ENCODE measurements at places on chromosomes 5 and 9.

GRCh38 chr5:164359260-164360255, 854.1 kb downstream of the MAT2B start:
- DNase-seq = no peak

- no peak for DNase-seq
Measured at GRCh38 chr5:40073927-40074326, 605.8 kb upstream of the PTGER4 start.

DNA sequence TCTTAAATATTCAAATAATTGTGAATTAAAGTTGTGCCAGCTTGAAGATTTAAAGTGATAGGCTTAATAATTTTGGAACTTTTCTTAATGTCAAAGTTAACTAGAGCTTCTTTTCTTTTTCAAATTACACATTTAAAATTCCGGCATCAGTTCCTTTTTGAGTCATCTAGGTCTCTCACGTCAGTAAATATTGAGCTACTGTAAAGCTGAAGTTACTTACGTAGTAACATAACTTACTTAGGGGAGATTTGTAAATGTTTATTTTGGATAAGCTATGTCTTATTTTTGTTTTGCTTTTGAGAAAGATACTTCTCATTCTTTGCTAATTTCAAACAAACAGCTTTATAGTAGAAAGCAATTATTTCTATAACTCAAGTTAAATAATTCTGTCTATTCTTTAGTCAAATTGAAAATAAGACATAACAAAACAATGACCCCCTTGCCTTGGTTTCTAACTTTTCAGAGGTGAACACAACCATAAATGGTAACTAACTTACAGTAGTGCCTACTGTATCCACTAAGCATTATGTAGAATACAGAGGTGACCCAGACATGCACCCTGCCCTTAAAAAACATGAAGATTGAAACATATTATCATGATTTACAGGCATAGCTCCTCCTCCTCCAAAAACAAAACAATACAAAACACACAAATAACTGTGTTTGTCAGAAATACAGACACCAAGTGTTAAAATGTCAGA, 29.8 kb downstream of the CD274 start:
- DNase-seq = peak; percentile 47

- DNase-seq = no peak
Measured at GRCh38 chr5:168411871-168412270, 74.4 kb upstream of the RARS1 start.

DNA sequence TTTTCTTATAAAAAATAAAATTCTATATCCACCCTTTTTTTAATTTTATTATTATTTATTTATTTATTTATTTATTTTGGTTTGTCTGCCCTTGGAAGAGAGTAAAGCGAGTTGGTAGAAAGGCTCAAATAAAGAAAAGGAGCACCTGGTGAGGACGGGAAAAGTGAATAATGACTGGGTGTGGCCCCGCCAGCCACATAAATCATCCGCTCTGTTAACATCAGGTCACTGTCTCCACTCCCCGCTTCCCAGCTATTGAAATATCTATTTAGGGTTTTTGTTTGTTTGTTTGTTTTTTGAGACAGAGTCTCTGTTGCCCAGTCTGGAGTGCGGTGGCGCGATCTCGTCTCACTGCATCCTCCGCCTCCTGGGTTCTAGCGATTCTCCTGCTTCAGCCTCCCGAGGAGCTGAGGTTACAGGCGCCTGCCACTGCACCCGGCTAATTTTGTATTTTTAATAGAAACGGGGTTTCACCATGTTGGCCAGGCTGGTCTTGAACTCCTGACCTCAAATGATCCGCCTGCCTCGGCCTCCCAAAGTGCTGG, 844 bp downstream of the POLR3G start:
- no peak for DNase-seq

DNA sequence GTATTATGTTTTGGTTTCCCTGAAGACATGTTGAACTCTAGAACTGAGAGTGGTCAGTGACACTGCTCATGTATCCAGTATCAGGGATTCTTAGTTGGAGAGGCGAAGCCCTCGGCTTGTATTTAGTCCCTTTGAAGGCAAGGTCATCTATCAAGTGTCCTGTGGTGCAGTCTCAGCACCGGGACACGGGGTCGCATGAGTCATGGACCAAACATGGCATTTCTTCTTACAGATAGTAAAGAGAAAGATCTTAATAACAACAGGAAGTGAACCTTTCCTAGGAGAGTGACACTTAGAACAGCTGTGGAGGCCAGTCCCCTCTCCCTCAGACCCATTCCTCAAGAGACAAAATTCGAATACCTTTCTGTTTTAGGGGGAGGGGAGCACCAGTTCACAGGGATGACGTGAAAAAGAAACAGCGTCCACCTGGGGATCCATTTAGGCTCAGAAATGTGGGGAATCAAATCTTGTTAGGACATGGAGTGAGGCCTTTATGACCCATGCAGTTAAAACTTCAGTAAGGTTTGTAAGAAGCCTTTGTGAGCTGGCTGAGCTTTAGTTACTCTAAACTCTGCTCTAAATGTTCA, 86.5 kb downstream of the ADGRV1 start:
- DNase-seq = peak; percentile 14

DNA sequence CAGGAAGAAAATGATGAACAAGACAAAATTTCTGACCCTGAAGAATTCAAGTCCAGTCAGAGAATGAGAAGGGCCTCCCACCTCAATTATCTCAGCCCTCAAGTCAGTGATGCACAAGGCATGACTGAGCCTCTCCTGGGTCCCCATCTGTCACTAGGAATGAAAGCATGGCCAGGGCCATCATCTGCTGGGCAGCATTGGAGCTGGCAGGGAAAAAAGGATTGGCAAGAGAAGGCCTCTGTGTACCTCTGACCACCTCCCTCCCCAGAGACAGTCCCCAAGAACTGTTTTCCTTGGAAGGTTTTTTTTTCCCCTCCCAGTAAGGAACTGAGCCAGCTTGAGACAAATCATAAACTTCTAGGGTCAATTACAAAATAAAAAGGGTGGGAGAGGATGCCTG, 76.7 kb downstream of the KLHL3 start:
- no peak for DNase-seq

Data from suppressor macrophage treated with lipopolysaccharide for 1 hour (primary cell).